ENCODE measurements at places on chromosomes 13 and 19. TPM values are rescaled to one million over a fixed set of nuclear protein-coding genes. Genes with fewer than 3 reads are reported as not detected.

DNA sequence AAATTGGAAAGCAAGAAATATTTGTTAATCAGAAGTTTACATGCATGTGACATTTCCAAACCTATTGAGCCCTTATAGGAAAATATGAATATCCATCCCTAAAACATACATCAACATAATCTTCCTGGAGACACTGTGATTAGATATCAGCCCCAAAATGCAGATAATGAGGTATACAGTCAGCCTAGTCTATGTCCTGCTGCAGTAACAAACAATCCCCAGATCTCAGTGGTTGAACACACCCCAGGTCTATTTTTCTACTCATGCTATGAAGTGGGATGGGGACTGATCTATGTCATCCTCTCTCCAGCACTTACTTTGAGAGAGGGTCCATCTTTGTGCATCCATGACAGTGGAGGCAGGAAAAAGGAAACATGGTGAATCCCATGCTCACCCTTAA, 31.2 kb downstream of the CACNA1A start:
- H3K27ac ChIP-seq: no peak overlapping the region
- H3K27me3 ChIP-seq: no peaks in the 10 kb centered on the region
- H3K36me3 ChIP-seq: no peaks in the 10 kb centered on the region
- no peak for DNase-seq
- no peak overlapping the region for H3K4me3 ChIP-seq

DNA sequence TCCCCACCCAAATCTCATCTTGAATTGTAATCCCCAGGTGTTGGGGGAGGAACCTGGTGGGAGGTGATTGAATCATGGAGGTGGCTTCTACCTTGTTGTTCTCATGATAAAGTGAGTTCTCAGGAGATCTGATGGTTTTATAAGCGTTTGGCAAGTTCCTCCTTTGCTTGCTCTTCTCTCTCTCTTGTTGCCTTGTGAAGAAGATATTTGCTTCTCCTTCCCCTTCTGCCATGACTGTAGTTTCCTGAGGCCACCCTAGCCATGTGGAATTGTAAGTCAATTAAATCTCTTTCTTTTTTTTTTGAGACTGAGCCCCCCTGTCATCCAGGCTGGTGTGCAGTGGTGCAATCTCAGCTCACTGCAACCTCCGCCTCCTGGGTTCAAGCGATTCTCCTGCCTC, 34.4 kb downstream of the VSTM1 start:
- no peak overlapping the region for H3K27ac ChIP-seq
- no peak for DNase-seq
- H3K4me3 ChIP-seq: no peak overlapping the region
- no peaks in the 10 kb centered on the region for H3K36me3 ChIP-seq

The CBLC gene
- total RNA-seq: not detected

GRCh38 chr19:12090807-12091206, 26.3 kb downstream of the ZNF844 start:
- peak overlapping the region; percentile 43 for H3K4me3 ChIP-seq
- peak; percentile 29 for DNase-seq
- peaks cover 10% of the 10 kb centered on the region for H3K36me3 ChIP-seq
- H3K27ac ChIP-seq: peak overlapping the region; percentile 0
- H3K27me3 ChIP-seq: no peaks in the 10 kb centered on the region

DNA sequence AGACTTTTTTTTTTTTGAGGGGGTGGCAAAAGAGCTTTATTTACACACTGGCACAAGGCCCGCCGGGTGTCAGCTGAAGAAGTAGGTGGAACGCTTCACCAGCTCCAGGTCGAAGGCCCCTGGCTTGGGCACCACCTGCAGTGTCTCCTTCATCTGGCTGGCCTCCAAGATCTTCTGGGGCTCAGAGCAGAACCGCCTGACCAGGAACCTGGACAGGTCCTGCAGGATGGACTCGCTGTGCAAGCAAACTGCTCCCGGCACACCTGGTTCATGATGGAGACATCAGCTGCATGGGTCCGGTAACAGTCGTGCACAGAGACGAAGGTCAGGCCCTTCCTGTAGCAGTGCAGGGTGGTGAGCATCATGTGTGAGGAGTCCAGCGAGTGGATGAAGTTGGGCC, 4.4 kb upstream of the CYP4F2 start:
- no peak overlapping the region for H3K27ac ChIP-seq
- DNase-seq: no peak
- H3K4me3 ChIP-seq: no peak overlapping the region
- no peaks in the 10 kb centered on the region for H3K4me1 ChIP-seq
- H3K36me3 ChIP-seq: no peaks in the 10 kb centered on the region

The MCEMP1 gene
- not detected for total RNA-seq

- no peak overlapping the region for H3K4me3 ChIP-seq
- DNase-seq: no peak
- H3K36me3 ChIP-seq: peaks cover 10% of the 10 kb centered on the region
- no peaks in the 10 kb centered on the region for H3K27me3 ChIP-seq
- peaks cover 63% of the 10 kb centered on the region for H3K4me1 ChIP-seq
Observed at GRCh38 chr13:40130871-40131636, 475.6 kb downstream of the COG6 start.

The PDX1 gene
- total RNA-seq: not detected

The LRG1 gene
- 0.39 TPM for total RNA-seq

DNA sequence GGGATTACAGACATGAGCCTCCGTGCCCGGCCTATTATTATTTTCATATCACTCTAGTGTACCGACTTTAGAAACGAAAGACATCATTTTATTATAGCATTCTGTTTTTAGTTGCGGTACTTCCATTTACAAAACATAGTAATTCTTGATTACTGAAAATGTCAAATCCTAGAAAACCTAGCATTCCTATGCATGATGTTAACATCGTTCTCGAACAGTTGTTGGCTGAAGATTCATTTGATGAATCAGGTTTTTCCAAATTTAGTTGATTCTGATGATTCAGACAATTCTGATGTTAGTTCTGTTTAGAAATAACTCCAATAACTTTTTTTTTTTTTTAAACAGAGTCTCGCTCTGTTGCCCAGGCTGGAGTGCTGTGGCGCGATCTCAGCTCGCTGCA, 11.5 kb upstream of the MTRF1 start:
- no peak overlapping the region for H3K4me3 ChIP-seq
- no peak overlapping the region for H3K27ac ChIP-seq
- peaks cover 6% of the 10 kb centered on the region for H3K27me3 ChIP-seq
- peaks cover 11% of the 10 kb centered on the region for H3K4me1 ChIP-seq
- no peaks in the 10 kb centered on the region for H3K36me3 ChIP-seq

The DGKH gene
- 14.1 TPM for total RNA-seq

The SLC10A2 gene
- total RNA-seq: not detected

DNA sequence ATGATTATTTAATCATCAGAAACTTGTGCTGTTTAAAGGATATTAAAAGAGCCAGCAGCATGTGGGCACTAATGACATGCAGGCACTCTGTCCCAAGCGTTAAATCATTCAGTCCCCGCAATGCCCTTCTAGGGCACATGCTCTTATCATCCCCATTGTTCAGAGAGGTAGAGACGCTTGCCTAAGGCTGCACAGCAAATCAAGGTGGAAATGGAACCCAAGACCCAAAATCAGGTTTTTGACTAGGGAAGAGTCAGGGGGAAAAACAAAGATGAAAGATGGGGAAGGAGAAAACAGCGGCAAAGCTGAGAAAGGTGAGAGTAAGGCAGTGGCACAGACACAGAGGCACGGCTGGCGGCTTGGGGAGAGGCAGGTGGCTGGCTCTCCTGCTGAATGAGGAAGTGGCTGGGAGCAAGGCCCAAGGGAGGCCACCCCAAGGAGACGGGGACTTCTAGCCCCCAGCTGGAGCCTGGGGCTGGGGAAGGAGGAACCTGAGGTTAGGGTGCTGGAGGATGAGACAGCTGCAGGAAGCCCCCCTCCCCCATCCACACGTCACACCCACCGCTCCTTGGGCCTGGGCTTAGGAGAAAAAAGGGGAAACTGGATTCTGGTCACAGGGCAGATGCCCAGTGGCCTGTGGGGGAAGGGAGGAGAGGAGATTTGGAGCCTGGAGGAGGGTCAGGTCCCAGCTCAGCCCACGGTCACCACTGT, 1.0 kb upstream of the TYROBP start:
- H3K4me1 ChIP-seq: peaks cover 21% of the 10 kb centered on the region
- DNase-seq: no peak
- H3K27ac ChIP-seq: peak overlapping the region; percentile 26
- no peak overlapping the region for H3K4me3 ChIP-seq

- no peaks in the 10 kb centered on the region for H3K27me3 ChIP-seq
- no peak for DNase-seq
- no peaks in the 10 kb centered on the region for H3K36me3 ChIP-seq
- H3K4me3 ChIP-seq: no peak overlapping the region
Observed at GRCh38 chr19:56125806-56126590, 4.9 kb upstream of the ZNF787 start.

DNA sequence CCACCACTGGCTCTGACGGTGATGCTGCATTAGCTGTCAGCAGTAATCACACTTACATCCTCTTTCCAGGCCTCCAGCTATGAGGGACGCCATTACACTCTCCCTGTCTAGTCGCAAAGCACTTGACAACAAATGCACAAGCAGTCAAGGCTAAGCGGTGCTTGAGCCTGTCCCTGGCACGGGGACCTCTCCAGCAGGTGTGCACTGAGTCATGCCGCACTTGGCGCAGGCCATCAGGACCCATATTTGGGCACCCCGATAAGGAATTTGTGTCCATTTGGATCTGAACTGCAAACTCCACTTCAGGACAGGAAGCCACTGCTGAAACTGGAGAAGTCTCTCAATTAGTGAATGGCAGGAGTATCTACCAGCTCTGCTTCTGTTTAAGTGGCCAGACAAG, 301.9 kb upstream of the OBI1 start:
- DNase-seq: no peak
- no peak overlapping the region for H3K27ac ChIP-seq
- no peaks in the 10 kb centered on the region for H3K4me1 ChIP-seq
- no peaks in the 10 kb centered on the region for H3K36me3 ChIP-seq

DNA sequence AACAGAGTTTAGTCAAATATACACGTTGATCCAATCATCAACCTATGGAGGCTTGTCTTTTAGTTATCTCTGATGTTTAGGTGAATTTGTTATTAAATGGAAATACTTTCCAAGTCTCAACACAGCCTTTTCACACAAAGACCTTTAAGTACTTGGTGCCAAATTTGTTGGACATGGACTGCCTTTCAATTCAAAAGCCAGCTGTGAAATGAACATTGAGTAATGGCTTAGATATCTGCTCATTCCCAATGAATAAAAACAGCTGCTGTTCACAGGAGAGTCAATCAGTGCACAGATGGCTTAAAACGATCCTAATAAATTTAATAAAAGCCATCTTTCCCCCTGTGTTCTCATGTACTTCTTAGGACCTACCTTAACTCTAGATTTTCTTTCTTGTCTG, 19.9 kb upstream of the DHRS12 start:
- no peaks in the 10 kb centered on the region for H3K36me3 ChIP-seq
- peaks cover 4% of the 10 kb centered on the region for H3K27me3 ChIP-seq
- peaks cover 97% of the 10 kb centered on the region for H3K4me1 ChIP-seq

GRCh38 chr19:42628411-42629140, 33.9 kb upstream of the CEACAM8 start:
- H3K36me3 ChIP-seq: no peaks in the 10 kb centered on the region
- peaks cover 2% of the 10 kb centered on the region for H3K27me3 ChIP-seq
- peaks cover 17% of the 10 kb centered on the region for H3K4me1 ChIP-seq
- DNase-seq: no peak

DNA sequence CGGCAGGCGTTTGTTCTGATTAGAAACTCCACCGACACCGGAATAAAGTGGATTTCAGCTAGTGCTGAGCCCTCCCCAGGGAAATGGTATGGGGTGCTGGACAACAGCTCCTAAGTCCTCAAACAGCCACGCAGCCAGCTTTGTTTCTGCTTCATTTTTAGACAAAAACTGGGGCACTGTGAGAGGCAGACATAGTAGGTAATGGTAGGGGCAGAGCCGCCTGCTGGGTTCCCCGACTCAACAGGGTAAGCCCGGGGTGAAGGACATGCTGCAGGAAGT, 39.7 kb downstream of the CARS2 start:
- H3K36me3 ChIP-seq: peaks cover 61% of the 10 kb centered on the region
- H3K27ac ChIP-seq: no peak overlapping the region
- H3K4me1 ChIP-seq: peaks cover 7% of the 10 kb centered on the region
- H3K4me3 ChIP-seq: no peak overlapping the region
- H3K27me3 ChIP-seq: no peaks in the 10 kb centered on the region

DNA sequence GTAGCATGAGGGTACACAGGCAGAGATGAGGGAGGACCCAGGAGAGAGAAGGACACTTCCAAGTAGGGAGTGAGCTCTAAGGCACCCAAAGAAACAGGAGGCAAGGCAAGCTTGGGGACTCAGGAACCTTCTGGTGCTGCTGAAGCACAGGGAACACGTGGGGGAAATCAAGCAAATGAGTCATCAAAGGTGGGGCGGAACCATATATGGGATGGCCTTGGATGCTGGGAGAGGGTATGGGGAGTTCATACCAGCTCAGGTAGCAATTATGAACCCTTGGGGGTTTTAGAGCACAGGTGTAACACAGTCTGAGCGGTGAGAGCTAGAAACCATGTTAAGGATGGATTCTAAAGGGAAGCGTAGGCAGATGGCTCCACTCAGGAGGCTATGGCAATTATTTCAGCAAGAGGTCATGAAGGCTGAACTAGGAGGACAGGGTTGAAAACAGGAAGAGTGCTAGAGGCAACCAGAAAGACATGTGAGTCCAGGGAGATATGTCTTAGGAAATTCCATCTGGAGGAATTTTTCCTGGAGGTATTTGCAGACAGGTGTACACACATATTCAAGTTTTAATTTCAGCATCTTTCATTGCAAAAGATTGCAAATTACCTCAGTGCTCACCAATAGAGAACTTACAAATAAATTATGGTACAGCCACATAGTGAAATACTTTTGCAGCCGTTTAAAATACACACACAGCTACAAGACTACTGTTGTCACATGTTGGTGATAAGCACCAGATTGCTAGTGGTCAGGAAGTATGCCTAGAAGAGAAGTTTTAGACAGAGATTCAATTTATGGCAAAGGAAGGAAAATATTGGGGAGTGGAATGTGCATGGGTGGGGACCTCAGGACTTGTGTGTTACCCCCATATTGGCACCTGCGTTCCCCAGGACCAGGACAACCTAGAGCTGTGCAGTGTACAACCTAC, 77.0 kb downstream of the STARD13 start:
- peaks cover 2% of the 10 kb centered on the region for H3K27me3 ChIP-seq
- no peak overlapping the region for H3K27ac ChIP-seq
- H3K4me3 ChIP-seq: no peak overlapping the region
- H3K36me3 ChIP-seq: no peaks in the 10 kb centered on the region
- H3K4me1 ChIP-seq: peaks cover 49% of the 10 kb centered on the region

- H3K27me3 ChIP-seq: peaks cover 2% of the 10 kb centered on the region
- no peaks in the 10 kb centered on the region for H3K36me3 ChIP-seq
Observed at GRCh38 chr19:43444531-43445287, 20.7 kb downstream of the LYPD3 start.

The CALR3 gene
- total RNA-seq: not detected

The DPF1 gene
- total RNA-seq: 1.4 TPM

Data from activated T-helper 1 cell treated with anti-CD3 and anti-CD28 coated beads, Interleukin-12 subunit alpha, Interleukin-12 subunit beta, Interleukin-2, Interleukin-4 antibody, amounts not matched to agents 30 ng/mL and 10 ng/mL and 1 ng/mL, durations not matched to agents 14 hours and 24 hours and 36 hours (primary cell).